ENCODE measurements at places on chromosomes 1 and 21.

DNA sequence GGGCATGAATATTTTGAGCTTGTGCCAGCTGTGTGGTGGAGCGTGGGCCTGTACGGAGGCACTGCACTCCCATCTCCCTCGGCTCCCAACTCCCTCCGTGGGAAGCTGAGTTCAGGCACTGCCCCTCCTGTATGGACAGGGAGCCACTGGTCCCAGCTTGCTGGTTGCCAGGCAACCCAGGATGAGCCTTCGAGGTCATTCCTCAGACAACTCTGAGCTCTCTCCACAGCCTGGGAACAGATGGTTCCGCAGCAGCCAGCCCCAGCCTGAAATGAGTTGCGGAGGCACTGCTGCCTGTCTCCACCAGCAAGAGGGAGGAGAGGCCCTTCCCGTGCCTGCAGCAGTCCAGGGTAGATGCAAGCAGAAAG lies 58.4 kb upstream of the TENT5B start:
- no peak for DNase-seq

DNA sequence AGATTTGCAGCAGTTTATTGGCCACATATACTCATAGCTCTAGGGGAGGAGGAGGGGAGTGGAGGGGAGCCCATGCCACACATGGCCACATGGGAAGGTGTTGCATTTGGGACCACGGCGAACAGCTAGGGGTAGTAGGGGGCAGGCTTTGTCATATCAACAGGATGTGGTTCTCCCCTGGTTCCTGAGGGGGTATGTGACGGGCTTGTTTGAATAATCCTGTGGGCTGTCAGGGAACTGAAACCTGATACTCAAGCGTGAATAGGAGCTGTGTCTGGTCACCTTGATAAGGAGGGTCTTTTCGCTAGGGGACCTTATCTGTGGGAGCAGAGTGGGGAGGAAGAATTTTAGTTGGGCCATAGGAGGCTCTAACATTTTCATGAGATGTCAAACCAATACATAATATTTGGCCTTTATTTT lies 264.7 kb downstream of the CTH start:
- DNase-seq = peak; percentile 6

DNA sequence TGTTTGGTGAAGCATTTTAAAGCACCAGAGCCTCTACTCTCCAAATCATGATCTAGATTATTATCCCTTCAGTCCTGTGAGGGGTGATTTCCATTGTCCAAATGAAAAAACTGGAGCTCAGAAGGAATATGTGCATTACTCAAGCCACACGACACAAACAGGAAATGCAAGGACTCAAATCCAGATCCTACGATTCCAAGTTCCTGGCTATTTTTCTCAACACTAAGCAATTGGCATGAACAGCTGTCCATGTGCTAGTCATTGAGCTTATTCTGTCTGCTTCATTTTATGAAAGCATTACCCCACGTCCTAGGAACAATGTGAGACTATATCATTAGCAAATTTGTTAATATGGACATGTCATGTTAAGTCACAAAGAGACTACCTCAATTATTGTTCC lies 273.1 kb upstream of the LYPLAL1 start:
- no peak for DNase-seq

DNA sequence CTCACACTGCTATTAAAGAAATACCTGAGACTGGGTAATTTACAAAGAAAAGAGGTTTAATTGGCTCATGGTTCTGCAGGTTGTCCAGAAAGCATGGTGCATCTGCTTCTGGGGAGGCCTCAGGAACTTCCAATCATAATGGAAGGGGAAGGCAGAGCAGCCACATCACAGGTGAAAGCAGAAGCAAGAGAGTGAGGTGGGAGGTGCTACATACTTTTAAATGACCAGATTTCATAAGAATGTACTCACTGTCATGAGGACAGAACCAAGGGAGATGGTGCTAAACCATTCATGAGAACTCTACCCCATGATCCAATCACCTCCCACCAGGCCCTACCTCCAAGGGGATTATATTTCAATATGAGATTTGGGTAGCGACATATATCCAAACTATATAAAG lies 55.7 kb downstream of the MRPL39 start:
- no peak for DNase-seq

- DNase-seq = no peak
These were observed at the start of gene GUCA2A for GRCh38 chr1:42164551-42165420. Gene GUCA2A, minus strand, starts transcription at chr1:42164745. Its CDS starts 33 bp downstream, at chr1:42164712.

GRCh38 chr21:42146821-42147220 lies 72.1 kb upstream of the ABCG1 start:
- no peak for DNase-seq

- DNase-seq = no peak
These were observed 9.9 kb upstream of the NADK start for GRCh38 chr1:1788136-1788535.

- no peak for DNase-seq
These were observed 5.1 kb downstream of the UBE2Q1 start for GRCh38 chr1:154553056-154554030.

- no peak for DNase-seq
These were observed 90.4 kb downstream of the UBE2U start for GRCh38 chr1:64293820-64294219.

DNA sequence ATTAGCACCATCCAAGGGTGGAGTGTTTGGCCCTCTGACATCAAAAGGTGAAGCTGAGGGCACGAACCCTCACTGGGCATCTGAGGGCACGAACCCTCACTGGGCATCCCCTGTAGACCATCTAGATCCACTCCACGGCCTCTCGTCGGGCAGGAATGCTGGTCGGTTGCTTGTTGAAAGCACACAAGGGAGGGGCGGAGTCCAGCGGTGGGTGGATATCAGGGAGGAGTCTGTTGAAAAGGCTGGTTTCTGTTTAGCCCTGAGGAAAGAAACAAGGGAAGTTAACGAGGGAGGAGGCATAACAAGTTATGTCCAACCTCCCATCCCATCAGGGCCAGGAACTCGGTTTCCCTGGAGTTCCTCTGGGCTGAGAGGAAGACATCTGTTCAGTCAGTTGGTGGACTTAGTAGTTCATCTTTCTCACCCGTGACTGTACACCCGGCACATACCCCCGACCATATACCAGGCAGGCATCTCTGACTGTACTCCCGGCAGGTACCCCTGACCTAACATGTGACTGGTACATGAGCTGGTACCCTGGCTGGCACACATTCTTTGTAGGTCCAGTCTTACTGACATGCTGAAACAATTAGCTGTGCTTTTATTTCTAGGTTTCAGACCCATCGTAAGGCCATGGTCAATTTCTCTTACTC lies 32.1 kb upstream of the PDE9A start:
- DNase-seq = no peak

- no peak for DNase-seq
These were observed 275.4 kb downstream of the RPS6KC1 start for GRCh38 chr1:213326281-213327016.

- no peak for DNase-seq
These were observed 247.9 kb upstream of the CSF3R start for GRCh38 chr1:36730599-36730998.

GRCh38 chr1:248918131-248918530 lies 12.1 kb downstream of the PGBD2 start:
- DNase-seq = no peak

GRCh38 chr1:65958561-65959350 lies 166.1 kb downstream of the PDE4B start:
- peak; percentile 2 for DNase-seq

DNA sequence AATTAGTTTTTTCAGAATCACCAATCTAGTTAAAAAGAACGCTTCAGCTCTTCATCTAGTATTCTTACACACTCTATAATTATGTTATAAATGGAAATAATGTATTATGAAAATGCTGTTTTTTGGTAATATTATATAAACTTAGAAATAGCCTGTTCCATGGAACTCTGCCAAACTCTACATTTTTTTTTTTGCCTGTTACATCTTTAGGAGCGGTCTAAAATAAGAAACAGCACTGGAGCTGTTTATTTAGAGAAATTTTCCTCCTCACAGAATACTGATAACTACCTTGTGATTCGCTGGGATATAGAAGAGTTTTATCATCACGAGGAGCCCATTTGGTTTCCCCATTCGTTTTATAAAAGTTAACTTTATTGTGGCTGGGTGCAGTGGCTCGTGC lies 58.5 kb downstream of the PKN2 start:
- no peak for DNase-seq

DNA sequence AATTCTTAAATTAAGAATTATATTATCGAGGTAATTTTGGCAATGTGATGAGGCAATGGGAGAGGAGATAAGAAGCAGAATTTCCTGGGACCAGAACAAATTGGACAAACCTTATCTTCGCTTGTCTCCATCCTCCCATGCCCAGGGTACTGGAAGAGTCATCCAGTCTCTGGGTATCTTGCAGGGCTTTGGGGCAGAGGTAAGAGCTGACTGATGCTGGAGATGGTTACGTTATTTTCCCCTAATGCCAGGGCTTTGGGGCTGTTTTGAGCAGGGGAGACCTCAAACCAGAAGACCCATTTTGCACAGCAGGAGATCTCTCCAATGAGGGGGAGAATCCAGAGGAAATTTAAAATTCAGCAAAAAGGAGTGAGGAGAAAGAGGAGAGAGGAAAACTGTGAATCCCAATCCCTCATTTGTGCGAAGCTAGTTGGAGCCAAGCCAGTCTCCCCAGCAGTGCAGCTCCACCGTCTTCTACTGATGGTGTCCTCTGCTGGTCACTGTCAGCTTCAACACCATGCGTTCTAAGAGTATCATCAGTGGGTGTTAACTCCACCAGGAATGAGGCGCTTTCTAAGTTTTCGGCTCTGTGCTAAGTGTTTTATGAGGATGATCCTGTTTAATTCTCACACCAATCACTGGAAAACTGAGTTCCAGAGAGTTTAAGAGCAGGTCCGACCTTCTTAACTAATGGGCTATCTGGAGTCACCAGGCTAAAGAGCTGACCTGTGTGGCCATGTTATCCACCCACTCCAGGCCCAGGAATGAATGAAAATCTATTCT lies 86.8 kb upstream of the CD34 start:
- peak; percentile 9 for DNase-seq

GRCh38 chr1:12203216-12204007 lies 26.4 kb upstream of the VPS13D start:
- DNase-seq = no peak

GRCh38 chr1:184330875-184331274 lies 56.0 kb upstream of the C1orf21 start:
- no peak for DNase-seq

- no peak for DNase-seq
These were observed 3.2 kb upstream of the TNFSF4 start for GRCh38 chr1:173210283-173210682.

DNA sequence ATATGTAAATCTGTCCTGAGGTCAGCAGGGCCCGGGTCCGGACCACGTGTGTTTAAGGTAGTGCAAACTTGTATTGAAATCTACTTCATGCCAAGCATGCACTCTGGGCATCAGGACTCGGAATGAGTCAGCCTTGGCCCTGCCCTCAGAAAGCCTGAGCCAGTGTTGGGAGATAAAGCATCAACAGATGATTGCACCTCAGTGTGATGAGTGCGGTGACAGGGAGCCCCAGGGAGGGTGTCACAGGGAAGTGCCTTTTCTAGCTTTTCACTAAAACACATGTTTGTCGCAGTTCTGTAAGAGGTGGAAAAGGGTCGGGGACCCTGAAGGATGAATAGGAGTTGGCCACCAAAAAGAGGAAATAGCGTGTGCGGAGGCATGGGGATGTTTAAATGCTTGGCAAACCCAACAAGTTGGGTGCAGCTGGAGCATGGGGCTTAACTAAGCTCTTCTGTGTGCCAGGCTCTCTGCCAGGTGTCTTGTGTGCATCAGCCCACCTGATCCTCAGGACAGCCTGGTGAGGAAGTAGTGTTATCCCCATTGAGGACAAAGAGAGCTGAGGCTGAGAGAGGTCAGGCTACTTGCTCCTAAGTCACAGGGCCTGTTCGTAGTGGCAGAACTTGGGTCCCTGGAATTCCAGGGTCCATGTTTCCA lies 48.2 kb upstream of the EPB41 start:
- DNase-seq = no peak

GRCh38 chr1:200354243-200354642 lies 55.6 kb downstream of the ZNF281 start:
- DNase-seq = no peak

- DNase-seq = no peak
These were observed 21.8 kb downstream of the CAPN2 start for GRCh38 chr1:223733898-223734852.

Measured in NK-92 treated with Interleukin-12 subunit alpha and Interleukin-12 subunit beta, amount 100 ng/mL, for 24 hours (cell line).